GM12865 (cell line): ENCODE measurements at places on chromosomes 5 and 9.

- no peak for DNase-seq
Observed at GRCh38 chr5:115306011-115306536, 9.6 kb upstream of the CCDC112 start.

DNA sequence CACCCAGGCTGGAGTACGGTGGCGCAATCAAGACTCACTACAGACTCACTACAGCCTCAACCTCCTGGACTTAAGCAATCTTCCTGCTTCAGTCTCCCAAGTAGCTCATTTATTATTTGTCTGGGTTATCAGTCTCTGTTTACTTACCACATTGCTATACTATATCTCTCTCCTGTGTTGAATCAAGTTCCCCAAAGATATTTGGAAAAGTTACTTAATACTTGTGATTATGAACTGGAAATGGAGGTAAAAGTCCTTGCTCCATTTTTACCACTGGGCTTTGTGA is 55.6 kb downstream of the ANGPTL2 start:
- no peak for DNase-seq

DNA sequence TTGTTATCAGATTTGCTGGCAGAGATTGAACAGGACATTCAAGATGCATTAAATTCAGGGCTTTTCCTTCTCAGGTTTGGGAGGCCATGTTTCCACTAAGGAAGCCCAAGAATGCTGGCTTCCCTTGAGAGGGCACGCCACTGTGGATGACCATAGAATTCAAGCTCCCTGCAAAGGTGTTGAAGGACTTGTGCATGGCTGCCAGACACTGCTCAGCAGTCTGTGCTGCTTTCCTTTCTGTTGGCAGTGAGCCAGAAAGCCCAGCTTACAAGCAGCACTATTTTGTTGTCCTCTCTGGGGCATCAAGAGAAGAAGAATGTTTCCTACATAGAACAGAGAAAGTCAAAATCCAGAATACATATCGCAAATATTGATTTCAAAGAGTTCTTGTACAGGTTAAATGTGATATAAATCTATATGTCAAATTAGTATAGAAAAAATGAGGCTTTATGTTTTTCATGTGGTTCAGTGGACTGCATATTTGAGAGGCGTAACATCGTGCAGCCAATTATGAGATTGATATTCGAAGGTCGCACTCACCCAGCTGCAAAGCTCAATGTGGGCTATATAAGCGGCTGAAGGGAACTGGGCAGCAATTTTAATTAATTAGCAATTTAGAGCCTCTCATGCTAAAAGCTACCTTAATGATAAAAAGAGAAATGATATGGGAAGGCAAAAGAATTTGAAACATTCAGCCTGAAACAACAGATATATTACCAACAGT is 103.1 kb upstream of the ISL1 start:
- no peak for DNase-seq

DNA sequence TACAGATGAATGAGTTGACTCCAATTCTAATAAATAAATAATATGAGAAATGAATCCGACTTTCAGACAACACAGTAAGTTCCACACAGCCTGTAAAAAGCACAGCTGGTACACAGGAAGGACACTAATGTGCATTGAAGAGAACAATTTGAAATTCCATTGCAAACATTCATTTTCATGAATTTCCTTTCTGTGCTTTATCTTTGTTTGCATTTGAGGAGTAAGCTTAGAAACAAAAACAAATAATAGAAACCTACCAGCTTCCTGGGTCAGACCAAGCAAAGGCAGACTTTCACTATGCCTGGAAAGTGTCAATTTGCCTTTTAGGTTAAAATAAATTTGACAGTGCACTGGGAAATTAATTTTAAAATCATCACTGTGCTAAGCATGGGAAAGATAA is 143.8 kb upstream of the VLDLR start:
- no peak for DNase-seq

- peak; percentile 83 for DNase-seq
Observed at GRCh38 chr9:113511856-113512761, 48.6 kb downstream of the RGS3 start.

DNA sequence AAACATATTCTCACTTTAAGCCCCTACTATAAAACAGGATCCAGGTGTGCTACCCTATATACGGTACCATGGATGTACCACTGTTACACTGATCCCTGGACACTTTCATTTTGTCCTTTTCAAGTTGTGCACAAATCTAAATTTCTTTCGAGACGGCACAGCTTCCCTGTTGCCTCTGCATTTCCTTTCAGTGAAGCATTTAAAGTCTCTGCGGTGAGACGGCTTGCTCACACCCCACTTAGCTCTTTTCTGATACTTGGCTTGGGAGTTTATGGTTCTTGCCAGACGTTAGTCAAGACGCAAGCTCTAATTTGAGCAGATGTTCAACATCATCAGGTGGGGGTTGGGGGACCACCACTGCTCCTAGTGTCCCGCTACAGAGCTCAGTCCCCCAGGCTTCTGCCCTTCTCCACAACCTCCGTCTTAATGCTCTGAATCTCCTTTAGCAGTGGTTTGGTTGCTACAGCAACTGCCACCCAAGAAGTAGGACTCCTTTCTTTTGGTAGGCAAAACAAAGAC is 15.8 kb downstream of the F2RL2 start:
- DNase-seq, result no peak

GRCh38 chr5:43409809-43410271 is 2.4 kb downstream of the CCL28 start:
- no peak for DNase-seq

DNA sequence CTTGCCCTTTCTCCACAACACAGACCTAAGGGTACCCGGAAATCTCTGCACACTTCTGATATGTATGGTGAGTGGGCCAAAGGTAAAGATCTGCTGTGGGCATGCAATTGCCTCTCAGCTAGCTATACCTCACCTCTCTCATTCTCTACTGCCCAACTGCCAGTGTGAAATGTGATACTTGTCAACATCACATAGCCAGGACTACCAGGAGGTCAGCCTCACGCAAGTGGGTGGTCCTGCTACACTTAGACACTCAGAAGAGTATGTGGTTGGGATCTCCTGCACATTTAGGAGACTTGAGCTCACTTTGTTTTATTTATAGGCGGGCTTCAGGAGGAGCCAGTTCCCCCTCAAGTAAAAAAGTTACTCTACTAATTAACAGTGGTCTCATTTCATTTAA is 88.0 kb upstream of the MAN2A1 start:
- no peak for DNase-seq
